ENCODE measurements at places on chromosomes 6 and 20. TPM values are rescaled to one million over a fixed set of nuclear protein-coding genes. Genes with fewer than 3 reads are reported as not detected.
A peak's percentile ranks its signal among the peaks of the same experiment; 100 is the strongest.

GRCh38 chr6:149468179-149468578 is 16.6 kb downstream of the ZC3H12D start:
- no peak for DNase-seq

- DNase-seq, result no peak
Measured at GRCh38 chr6:165249808-165250207, 59.6 kb downstream of the C6orf118 start.

GRCh38 chr20:46883892-46884291 is 10.8 kb upstream of the EYA2 start:
- no peak for DNase-seq

GRCh38 chr6:80161434-80161833 is 55.0 kb downstream of the BCKDHB start:
- DNase-seq, result no peak

- no peak for DNase-seq
Measured at GRCh38 chr6:117637770-117638169, 35.5 kb upstream of the GOPC start.

- no peak for DNase-seq
Measured at GRCh38 chr6:169556758-169557548, 144.9 kb downstream of the WDR27 start.

GRCh38 chr6:109059153-109059552 is 35.5 kb downstream of the SESN1 start:
- no peak for DNase-seq

DNA sequence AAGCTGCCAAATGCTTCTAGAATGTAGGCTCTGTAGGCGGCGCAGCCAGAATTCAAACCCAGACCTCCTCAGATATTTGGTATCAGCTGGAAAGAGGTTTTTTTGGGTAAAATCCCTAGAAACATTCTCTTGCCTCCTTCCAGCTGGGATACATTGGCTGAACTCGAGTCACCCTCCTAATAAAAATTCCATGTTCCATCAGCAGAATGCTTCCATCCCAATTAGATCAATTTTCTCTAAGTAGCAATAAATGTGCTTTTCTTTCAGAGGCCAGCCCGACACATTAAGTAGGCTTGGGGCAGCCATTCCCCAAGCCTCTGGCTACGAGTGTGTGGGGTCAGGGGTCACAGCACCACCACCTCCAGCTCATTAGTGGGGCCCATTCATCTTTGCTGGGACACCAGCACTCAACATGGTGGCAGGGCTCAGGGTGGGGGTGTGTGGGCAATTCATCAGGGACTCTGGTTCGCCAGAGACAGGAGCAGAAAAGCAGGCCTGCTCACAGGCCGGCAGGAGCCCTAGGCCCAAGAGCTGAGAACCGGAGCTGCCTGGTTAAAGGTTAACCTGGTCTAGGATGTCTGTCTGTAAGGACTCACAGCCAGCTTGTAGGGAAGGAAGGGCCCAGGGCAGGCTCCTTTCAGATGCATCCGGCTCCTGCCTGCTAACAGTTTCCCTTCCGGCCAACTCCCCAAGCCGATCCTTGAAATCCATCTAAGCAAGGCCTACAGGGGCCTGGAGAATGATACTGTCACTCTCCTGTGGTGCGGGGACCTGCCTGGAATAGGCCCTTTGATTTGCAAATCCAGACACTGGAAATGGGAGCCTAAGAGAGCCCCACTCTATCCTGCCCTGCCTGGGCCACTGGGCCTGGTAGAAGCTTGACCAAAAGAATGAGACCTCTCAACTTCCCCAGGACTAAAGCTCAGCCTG is 159.1 kb upstream of the TOP1 start:
- no peak for DNase-seq

DNA sequence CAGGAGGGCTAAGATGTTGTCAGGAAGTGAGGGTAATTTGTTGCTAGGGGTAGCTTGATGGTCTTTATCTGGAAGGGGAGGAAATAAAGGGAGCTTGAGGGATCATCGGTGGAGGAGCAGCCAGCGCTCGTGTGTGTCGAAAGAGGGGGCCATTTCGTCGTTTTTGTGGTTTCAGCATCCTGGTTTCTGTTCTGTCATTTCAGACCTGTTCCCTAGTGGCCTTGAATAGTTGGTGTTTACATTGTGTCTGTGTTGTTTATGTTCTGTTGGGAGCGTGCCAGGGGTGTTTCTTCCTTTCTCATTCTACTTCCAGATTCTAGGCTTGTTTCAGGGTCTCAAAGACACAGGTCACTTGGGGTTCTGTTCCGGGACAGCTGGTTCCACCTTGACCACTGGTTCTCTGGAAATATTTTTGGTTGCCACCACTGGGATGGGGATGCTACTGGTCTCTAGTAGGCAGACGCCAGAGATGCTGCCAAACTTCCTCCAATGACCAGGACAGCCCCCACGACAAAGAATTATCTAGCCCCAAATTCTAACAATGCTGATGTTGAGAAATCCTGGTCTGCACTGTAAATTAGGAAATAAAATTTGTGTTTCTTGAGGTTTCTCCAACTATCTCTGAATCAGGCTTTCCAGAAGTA is 113.9 kb upstream of the NAA20 start:
- DNase-seq, result no peak

The TMEM200A gene
- total RNA-seq, result not detected

The HSPA12B gene
- 7.9 TPM for total RNA-seq

GRCh38 chr20:4929686-4930397 is 71.5 kb downstream of the SLC23A2 start:
- DNase-seq, result no peak

DNA sequence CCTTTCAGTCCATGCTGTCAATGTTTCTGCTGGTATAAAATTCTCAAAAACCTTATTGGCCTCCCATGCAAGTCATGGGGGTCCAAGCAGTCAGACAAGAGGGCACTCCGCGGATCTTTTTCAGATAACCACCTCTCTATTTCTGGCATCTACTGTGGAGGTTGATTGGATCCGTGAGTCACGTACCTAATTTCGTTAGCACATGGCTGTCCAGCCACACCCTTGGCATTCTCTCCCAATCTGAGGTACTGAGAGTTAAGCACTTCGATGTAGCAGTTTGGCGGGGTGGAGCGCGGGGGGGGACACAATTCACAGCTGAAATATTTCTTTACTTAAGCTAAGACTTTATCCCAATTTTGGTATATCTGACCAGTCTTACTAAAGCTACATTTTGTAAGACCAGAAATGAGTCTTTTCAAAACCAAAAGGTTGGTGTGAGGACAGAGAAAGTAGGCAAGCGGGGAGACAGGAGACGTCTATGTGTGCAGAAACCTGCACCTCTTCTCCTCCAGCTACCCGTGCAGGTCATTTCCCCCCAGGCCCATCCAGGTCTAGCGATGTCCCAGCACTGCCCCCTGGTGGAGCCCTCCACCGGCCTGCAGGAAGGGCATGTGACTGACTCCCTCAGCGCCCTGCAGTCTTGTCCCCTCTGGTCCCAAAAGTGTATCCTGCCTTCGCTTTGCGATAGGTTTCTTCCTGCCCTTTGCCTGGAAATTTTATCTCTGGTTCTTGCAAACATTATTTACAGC is 113.1 kb downstream of the ADAT2 start:
- DNase-seq, result no peak

- no peak for DNase-seq
Measured at GRCh38 chr6:105759946-105760345, 326.2 kb upstream of the PRDM1 start.

DNA sequence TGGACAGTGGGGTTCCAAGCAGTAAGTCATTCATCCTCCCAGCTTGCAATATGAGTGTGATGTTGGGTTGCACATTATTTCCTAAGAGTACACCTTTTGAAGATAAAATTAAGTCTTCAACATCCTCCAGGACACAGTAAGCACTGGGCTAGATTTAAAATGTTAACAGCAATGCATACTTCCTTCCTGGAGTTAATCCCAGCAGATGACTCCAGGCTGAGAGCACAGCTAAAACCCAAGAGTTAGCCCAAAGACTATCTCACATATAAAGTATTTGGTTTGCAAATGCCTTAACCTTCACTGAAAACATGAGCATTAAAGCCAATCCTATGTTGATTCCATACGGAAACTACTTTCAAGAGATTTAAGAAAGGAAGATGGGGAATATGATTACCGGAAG is 69.2 kb downstream of the SLC23A2 start:
- no peak for DNase-seq

- DNase-seq, result peak; percentile 85
Measured at GRCh38 chr6:17012421-17013225, 89.2 kb upstream of the STMND1 start.

DNA sequence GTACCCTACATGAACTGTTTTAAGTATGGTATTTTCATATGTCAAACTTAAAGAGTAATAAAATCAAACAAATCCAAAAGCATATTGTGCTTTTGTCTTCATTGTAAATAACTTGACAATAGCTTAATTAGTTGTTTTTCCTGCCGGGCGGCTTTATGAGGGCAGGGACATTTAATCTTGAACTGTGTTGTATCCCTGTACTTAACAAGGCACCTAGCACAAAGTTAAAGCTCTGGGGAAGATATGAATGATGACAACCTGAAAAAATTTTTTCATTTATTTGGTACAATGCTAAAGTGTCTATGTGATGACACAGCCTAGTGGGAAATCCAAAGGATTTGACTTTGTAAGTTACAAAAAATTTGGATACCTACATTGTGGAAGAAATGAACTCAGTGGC is 502 bp upstream of the HACE1 start:
- DNase-seq, result no peak

DNA sequence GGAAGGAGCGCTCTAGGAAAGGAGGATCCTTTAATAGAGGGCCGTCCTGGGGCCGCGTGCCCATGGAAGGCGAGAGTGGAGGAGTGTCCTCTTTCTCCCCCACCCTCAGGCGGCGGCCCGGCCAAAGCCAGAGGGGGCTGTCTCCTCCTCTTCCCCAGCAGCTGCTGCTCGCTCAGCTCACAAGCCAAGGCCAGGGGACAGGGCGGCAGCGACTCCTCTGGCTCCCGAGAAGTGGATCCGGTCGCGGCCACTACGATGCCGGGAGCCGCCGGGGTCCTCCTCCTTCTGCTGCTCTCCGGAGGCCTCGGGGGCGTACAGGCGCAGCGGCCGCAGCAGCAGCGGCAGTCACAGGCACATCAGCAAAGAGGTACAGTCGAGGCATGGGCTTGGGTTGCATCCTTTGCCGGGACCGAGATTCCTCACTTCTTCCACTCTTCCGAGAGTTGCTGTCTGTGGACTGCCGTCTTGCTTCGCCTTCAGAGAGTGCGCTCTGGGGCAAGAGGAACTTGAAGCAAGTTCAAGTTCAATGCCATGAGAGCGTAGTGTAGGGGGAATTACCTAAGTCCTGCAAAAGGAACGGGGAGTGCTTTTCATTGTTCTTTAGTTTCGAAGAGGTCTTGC is at the start of gene LAMA2:
TSS of gene LAMA2 (plus strand) at position 148 of the 621 bp plus-strand sequence. CDS start at position 256, 108 bp downstream.
- DNase-seq, result no peak

GRCh38 chr6:45415788-45416518 is 38.2 kb upstream of the SUPT3H start:
- no peak for DNase-seq

The CGA gene
- total RNA-seq, result not detected

The SLC17A9 gene
- total RNA-seq, result 9.4 TPM

DNA sequence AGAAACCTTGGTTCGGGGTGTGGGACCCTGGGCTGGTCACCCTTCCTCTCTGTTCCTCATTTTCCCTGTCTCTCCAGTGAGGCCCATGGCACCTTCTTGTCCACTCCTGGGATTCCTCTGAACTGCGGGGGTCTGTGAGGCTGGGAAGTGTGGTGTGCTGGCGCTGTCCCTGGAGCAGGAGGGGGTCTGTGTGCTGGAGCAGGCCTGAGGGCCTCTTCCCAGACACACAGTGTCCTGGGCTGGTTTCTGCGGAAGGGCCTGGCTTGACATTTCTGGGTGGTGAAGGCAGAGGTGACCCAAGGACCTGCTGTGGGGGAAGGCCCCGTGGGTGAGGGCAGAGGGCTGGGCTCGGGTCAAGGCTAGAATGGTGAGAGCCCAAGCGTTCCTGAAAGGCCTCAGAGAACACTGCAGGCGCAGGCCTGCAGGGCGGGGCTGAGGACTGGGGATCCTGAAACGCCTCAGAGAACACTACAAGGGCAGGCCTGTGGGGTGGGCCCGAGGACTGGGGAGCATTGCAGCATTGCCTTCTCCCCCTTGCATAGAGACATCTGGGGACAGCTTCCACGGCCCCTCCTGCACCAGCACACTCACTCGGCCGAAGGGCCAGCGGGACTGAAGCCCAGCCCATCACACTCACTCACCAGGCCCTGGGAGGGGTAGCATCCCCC is 10.6 kb upstream of the BAK1 start:
- DNase-seq, result no peak

The CD24 gene
- total RNA-seq, result 0.92 TPM

GRCh38 chr20:37511610-37512275 is 9.3 kb upstream of the NNAT start:
- DNase-seq, result no peak

- DNase-seq, result no peak
Measured at GRCh38 chr6:155224618-155225017, 39.2 kb upstream of the CLDN20 start.

The MATN4 gene
- total RNA-seq, result not detected

- no peak for DNase-seq
Measured at GRCh38 chr20:58128635-58129625, 99.5 kb downstream of the ANKRD60 start.

The PLAGL1 gene
- 8.8 TPM for total RNA-seq

DNA sequence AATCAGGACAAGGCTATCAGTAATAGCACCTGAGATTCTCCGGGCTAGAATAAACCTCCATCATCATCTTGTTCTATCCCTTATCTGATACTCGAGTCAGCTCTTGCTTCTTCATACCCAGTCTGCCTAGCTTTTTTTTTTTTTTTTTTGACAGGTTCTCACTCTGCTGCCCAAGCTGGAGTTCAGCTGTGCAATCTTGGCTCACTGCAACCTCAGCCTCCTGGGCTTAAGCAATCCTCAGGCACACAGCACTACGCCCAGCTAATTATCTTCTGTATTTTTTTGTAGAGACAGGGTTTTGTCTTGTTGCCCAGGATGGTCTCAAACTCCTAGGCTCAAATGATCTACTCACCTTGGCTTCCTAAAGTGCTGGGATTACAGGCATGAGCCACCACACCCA is 19.5 kb downstream of the SRSF6 start:
- no peak for DNase-seq

DNA sequence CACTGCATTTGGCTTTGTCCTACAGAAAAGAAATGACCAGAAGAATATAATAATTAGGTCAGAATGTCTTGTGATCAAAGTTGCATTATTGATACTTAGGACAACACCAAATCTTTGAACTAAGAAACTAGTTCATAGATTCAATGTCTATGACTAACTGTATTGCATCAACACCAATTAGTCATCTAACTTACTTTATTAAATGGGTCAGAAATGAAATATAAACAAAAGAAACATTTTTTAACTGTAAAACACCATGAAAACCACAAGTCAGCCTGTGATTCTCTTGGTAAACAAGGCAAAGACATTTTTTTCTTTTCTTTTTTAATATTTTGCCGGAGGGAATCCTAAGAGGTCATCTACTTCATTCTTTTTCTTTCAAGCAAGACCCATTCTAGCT is 114.1 kb upstream of the HDDC2 start:
- no peak for DNase-seq
